Bronchial smooth muscle cell (primary cell): ENCODE measurements at places on chromosomes 5 and 9. TPM values are rescaled to one million over a fixed set of nuclear protein-coding genes. Genes with fewer than 3 reads are reported as not detected.

The LHX2 gene
- total RNA-seq = not detected in 2 replicates

The GRXCR2 gene
- not detected in 2 replicates for total RNA-seq

The SPOCK1 gene
- total RNA-seq = 53.9 and 76.2 TPM in 2 replicates

The RELL2 gene
- total RNA-seq = 0.77 and 1.4 TPM in 2 replicates

The HTR1A gene
- total RNA-seq = not detected in 2 replicates

The MLANA gene
- not detected in 2 replicates for total RNA-seq

The PCDHB4 gene
- 0.94 TPM in 1 of 2 replicates, not detected in the other for total RNA-seq

The TAF11L5 gene
- not detected in 2 replicates for total RNA-seq

The ANGPTL2 gene
- total RNA-seq = 55.8 and 75.3 TPM in 2 replicates

The SNCB gene
- 0.09 and 0.32 TPM in 2 replicates for total RNA-seq

The IL3 gene
- total RNA-seq = not detected in 2 replicates

The NR6A1 gene
- total RNA-seq = 0.26 and 0.47 TPM in 2 replicates
